ENCODE measurements at places on chromosomes 5 and 9.
A peak's percentile ranks its signal among the peaks of the same experiment; 100 is the strongest.

GRCh38 chr9:6672118-6672517 lies 26.6 kb upstream of the GLDC start:
- DNase-seq: no peak

DNA sequence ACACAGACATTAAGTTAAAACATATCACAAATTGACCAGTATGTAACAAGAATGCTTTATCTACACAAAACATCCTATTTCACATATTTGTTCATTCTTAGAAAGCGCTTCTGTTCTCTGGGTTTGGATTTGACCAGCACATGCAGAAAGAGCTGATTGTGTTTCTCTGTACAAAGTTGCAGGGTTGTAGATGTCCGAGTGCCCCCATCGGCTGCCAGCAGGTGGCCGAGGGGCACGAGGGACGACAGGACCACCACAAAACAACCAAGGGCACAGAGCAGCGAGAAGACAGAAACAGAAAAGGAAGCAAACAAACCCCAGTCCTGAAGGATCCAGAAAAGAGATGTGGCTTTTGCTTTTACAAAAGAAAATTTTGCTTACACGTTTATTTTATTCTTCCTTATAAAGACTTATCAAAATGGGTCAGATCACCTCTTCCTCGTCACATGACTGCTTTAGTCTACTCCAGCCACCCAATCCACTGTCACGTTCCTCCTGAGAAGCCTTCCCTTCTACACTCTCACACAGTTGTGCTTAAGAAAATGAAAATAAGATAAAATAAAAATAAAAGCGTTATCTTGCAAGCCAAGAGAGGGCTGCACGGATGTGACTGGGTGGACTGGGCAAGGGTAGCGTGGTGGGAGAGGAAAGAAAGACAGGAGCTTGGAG lies 9.5 kb downstream of the OTP start:
- peak; percentile 40 for DNase-seq

GRCh38 chr5:72172786-72173185 lies 65.5 kb downstream of the MAP1B start:
- DNase-seq: no peak

GRCh38 chr9:131335368-131335755 lies 45.8 kb downstream of the PLPP7 start:
- DNase-seq: no peak

- no peak for DNase-seq
Measured at GRCh38 chr9:8140557-8140956, 341.0 kb upstream of the DMAC1 start.

GRCh38 chr5:68233075-68233474 lies 17.5 kb downstream of the PIK3R1 start:
- no peak for DNase-seq

DNA sequence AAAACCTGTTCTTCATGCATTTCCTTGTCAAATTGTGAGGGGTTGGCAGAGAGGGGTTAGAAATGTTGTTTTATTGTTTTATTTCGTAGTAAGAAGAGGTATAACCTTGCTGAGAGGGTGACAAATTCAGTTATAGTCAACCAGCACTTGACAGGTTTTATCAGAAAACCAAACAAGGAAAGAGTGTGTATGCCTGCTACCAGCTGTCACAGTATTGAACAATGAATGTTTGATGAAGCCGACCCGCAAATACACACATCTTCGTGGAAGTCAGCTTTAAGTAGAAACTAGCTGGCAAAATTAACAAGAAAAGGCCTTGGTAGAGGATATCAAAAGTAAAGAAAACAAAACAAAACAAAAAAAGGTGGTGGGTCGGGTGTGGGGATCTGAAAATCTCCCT lies 214.6 kb upstream of the TLE4 start:
- DNase-seq: no peak

DNA sequence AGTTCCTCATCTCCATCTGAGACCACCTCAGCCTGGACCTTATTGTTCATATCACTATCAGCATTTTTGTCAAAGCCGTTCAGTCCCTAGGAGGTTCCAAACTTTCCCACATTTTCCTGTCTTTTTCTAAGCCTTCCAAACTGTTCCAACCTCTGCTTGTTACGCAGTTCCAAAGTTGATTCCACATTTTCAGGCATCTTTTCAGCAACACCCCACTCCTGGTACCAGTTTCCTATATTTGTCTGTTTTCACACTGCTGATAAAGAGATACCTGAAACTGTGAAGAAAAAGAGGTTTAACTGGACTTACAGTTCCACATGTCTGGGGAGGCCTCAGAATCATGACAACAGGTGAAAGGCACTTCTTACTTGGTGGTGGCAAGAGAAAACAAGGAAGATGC lies 622.1 kb downstream of the MAT2B start:
- no peak for DNase-seq

DNA sequence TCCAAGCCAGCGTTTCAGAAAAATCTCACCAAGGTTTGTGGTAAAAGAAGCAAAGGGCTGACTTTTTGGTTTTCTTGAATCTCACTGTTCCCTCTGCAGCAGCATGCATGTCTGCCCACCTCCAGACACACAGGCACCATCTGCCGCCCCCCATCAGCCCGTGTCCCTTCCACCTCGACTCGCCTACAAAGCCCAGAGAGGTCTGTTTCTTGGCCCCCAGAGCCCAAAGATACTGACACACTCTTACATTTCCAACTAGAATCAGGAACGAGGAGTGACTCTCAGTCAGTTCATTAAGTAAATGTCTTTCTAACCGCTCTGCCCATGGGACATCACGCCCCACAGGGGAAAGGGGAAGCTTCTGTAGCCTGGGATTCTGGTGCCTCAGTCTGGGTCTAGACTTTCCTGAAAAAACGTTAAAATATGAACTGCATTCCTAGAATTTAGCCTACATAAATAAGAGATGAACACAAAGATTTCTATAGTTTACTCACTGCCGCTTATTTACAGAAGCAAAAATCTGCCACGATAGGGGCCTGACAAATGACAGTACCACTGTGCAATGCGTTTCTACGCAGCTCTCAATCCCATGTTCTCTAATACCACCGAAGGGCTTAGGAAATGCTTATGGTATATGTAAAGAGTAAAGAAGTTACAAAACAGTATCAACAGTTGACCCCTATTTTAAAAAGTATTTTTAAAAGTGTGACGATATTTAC lies 4.1 kb downstream of the IL4 start:
- peak; percentile 46 for DNase-seq

DNA sequence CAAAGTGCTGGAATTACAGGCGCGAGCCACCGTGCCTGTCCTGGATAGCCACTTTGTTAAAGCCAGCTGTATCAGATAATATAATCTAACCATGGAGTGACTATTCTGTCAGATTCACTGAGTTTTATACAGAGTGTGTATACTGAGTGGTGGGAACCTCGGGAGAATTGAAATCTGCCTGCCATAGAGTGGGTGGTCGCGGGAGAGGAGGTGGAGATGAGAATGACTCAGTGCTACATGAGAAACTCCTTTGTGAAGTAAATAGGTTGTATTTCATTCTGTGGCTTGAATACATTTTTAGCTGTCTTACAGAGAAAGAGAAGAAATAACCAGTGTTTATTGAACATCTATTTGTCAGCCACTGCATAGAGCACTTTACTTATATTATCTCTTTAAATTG lies 26.4 kb downstream of the ATP6V0E1 start:
- no peak for DNase-seq

GRCh38 chr5:35430381-35431162 lies 187.1 kb upstream of the SPEF2 start:
- no peak for DNase-seq

DNA sequence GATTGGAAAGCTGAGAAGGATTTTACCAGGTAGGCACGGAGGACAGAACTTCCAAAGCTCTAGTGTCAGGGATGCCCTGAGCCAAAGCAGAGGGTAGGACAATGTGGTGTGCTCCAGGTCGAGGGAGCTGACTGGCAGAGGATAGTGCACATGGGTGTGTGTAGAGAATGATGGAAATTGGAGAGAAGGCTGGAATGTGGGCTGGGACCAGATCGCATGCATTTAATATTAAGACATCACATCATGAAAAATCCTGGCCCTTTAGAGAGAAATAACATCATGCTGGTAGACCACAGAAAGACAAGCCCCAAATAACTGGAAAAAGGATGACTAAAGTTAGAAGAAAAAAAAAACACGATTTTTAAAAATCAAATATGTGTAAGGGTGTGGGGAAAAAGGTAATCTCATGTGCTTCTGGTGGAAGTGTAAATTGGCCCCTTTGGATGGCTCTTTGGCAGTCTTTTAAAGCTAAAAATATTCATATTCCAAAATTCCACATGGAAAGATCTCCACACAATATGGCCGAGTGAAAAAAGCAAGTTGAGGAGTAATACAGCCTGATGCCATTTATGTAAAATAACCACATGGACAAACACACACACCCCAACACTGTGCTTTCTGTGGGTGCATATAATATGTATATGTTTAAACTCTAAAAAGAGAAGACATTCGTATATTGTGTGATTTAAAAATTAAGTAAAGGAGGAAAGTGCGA lies 67.0 kb upstream of the TGFBR1 start:
- no peak for DNase-seq

- no peak for DNase-seq
Measured at GRCh38 chr5:167949435-167949834, 342.0 kb upstream of the WWC1 start.
